ENCODE measurements at places on chromosomes 16 and 17. TPM values are rescaled to one million over a fixed set of nuclear protein-coding genes. Genes with fewer than 3 reads are reported as not detected.

Gene RNF135
- total RNA-seq = 25.7 TPM

Gene KIAA0513
- 2.0 TPM for total RNA-seq

Gene SRCIN1
- 2.4 TPM for total RNA-seq

Gene GPR139
- not detected for total RNA-seq

Gene IFI35
- 18.7 TPM for total RNA-seq

Gene CMTM2
- total RNA-seq = not detected

Gene TMC7
- 7.2 TPM for total RNA-seq

Gene ELMO3
- 1.3 TPM for total RNA-seq

Gene GSE1
- total RNA-seq = 18.1 TPM

Gene STRADA
- 28.4 TPM for total RNA-seq

Gene RETREG3
- 27.0 TPM for total RNA-seq

Gene FBXO39
- not detected for total RNA-seq

Gene GAS2L2
- 0.06 TPM for total RNA-seq

Gene GDPD1
- 0.90 TPM for total RNA-seq

Gene KRT40
- total RNA-seq = not detected

Gene CFAP52
- not detected for total RNA-seq

Gene TP53TG3F
- not detected for total RNA-seq

Gene SDR42E2
- not detected for total RNA-seq

Gene FOXL1
- 1.7 TPM for total RNA-seq

Gene FAM83G
- total RNA-seq = 37.1 TPM

Gene GABARAP
- total RNA-seq = 772 TPM

Gene SLC13A2
- total RNA-seq = 0.15 TPM

Gene TTYH2
- total RNA-seq = 1.5 TPM

Gene TXNDC17
- total RNA-seq = 437 TPM

Gene SBK1
- total RNA-seq = 0.37 TPM

Gene MYO15B
- 63.8 TPM for total RNA-seq

Gene DNAAF8
- 1.0 TPM for total RNA-seq

Gene MYO18A
- total RNA-seq = 30.4 TPM

Gene SLFN13
- total RNA-seq = 4.2 TPM

Gene ZG16B
- 1.2 TPM for total RNA-seq

Gene CLEC3A
- total RNA-seq = not detected

Gene ADAT1
- total RNA-seq = 37.3 TPM

Gene CFAP97D1
- not detected for total RNA-seq

Gene C16orf92
- not detected for total RNA-seq

Gene RASD1
- 0.80 TPM for total RNA-seq

Gene DCXR
- 101 TPM for total RNA-seq

Gene HASPIN
- total RNA-seq = 15.3 TPM

Gene FBXW10
- total RNA-seq = 1.7 TPM

Gene HOXB8
- 7.2 TPM for total RNA-seq

Gene JPT2
- 170 TPM for total RNA-seq

Gene PRR15L
- 0.54 TPM for total RNA-seq

Gene MYH8
- total RNA-seq = not detected

Gene KRTAP2-2
- not detected for total RNA-seq

Gene NUBP2
- 57.1 TPM for total RNA-seq

Gene ABAT
- total RNA-seq = 0.61 TPM

Gene CHD9NB
- 1.4 TPM for total RNA-seq

Gene DHRS7C
- total RNA-seq = not detected

Gene COG8
- 27.6 TPM for total RNA-seq

Gene GP1BA
- not detected for total RNA-seq

Gene GNAO1
- 0.38 TPM for total RNA-seq

Gene GSPT1
- 182 TPM for total RNA-seq

Gene IRX3
- total RNA-seq = 5.5 TPM

Gene KRTAP9-8
- not detected for total RNA-seq

Gene C16orf96
- total RNA-seq = not detected

Gene CD300E
- not detected for total RNA-seq
